ENCODE measurements at places on chromosomes 7 and 10.

DNA sequence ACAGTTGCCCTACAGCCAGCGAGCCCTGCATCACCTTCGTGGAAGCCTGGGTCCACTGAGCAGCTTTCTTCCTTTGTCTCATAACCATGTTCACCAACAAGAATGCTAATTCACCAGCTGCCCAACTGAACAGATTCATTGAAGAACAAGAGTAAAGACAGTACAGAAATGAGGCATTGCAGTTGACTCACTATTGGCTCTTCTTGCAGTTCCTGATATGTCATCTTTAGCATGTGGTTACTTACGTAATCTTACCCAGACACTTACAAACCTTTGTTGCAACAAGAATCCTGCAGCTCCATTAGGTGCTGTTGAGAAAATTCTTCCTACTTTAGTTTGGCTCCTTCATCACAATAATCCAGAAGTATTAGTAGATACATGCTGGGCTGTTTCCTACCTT is 174.0 kb upstream of the TPK1 start:
- DNase-seq = no peak

- DNase-seq = no peak
Measured at GRCh38 chr10:87618566-87619423, 40.9 kb upstream of the PAPSS2 start.

- DNase-seq = no peak
Measured at GRCh38 chr10:52284416-52285013, 29.6 kb upstream of the DKK1 start.

- no peak for DNase-seq
Measured at GRCh38 chr7:70726951-70727378, 405.0 kb upstream of the GALNT17 start.

DNA sequence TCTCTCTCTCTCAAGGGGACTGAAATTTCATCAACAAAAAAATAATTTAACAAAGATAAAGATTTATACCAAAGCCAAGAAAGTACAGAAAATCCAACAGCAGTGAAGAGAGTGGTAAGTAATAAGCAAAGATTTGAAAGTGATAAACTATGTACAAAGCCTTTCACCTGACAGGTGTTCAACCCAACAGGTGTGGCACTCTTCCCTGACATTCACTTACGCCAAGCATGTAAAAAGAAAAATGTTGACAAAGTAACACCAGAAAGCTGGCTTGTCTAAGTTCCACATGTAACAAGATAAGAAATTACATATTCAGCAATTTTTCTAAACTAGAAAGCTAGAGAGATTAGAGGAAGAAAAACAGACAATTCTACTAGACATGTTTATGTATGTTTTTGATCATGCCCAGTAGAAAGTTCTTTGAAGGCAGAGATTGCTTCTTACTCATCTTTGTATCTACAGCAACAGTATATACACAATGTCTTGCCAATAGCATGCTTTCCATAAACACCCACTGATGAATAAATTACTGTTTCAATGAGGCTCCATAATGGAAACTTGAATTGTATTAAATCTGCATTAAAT is 468.5 kb downstream of the PARD3 start:
- DNase-seq = no peak

DNA sequence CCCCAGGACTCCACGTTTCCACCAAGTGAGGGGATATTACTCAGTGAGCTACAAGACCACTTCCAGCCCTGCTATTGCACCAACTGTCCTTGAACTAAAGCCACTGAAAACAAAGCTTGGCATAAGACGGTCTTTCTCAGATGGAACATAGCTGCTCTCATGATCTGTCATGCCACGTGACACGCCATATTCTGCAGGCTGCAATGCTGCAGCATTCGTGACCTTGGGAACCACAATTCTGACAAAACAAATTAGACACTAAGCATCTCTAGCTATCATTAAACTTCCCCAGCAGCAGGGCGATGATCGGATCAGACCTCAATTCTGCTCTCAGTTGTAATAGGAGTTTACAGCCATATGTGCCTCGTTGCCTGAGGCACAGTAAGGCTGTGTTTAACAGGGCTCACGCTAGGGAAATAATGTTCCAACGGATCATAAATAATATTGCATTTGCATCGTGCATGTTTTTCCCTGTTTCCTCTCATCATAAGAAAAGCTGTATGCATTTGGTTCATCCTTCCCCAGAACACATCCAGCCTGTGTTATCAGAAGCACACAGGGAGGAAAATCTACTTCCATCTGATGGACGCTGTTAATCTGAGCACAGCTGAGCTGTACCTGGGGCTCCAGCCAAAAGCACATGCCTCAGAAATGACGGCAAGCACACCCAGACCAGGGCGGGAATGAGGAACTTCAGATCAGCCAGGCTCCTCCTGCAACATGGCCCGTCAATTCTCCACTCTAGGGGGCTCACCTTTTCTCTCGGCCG is 38.6 kb upstream of the CNPY1 start:
- no peak for DNase-seq

- DNase-seq = no peak
Measured at GRCh38 chr10:26799342-26799741, 61.4 kb downstream of the ABI1 start.

- no peak for DNase-seq
Measured at GRCh38 chr10:103763374-103764202, 91.8 kb downstream of the SH3PXD2A start.

GRCh38 chr10:70537398-70538194 is 59.0 kb downstream of the PALD1 start:
- no peak for DNase-seq

DNA sequence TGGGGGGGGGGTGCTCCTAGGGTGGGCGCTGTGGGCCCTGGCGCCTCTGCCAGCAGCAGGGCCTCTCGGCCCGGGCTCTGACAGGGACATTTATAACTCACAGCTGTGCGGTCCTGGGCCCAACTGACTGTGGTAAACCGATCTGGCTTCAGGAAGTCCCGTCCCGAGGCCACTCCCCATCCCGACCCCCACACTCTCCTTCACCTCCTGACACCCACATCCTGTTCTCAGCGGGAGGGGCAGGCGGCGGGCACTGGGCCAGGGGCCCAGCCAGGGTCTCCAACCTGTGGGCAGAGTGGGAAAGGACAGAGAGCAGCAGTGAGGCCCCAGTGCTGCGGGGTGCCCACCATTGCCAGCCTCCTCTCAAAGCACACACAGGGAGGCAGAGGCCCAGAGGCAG is 69.1 kb downstream of the ZMIZ1 start:
- no peak for DNase-seq

- DNase-seq = no peak
Measured at GRCh38 chr7:68304536-68304935, 1293.7 kb upstream of the AUTS2 start.

DNA sequence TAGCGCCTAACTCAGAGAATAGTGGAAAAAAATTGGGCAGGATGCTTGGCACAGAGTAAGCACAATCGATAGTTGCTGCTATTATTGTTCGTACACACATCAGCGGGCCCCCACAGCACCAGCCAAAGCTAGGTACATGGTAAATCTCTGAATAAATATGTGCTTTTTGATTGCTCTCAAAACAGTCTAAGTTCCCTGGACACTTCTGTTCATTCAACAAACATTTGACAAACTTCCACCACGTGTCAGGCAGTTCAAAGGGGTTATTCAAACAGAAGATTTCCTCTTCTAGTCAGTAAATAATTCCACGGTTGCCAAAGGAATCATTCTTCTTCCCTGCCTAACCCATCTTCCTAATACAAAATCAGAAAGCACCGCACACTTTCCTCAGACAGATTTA is 150.8 kb downstream of the DGKI start:
- DNase-seq = no peak

DNA sequence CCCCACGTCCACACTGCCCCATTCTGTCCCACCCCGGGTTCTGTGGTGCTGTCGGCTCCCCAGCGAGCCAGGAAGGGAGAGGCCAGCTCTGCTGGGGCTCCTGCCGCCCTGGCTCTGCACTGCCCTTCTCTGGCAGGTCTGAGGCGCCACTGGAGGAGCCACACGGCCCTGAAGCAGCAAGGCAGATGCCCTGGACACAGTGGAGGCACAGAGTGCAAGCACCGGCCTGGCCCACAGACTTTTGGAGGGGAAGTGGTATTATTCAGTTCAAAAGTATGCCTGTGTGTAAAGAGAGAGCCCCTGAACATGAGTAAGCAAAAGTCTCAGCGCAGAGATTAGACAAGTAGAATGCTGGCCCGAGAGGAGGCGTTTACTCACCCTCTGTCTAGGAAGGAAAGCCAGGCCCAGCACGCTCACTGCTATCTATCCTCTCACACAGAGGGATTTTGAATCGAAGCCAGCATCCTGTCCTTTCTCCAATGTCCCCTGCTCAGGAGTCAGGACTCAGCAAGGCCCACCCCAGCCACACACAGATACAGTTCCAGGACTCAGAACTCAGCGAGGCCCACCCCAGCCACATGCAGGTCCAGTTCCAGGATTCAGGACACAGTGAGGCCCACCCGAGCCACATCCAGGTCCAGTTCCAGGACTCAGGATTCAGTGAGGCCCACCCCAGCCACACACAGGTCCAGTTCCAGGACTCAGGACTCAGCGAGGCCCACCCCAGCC is 115.0 kb downstream of the EGFR start:
- DNase-seq = no peak

- DNase-seq = no peak
Measured at GRCh38 chr10:94858005-94858404, 80.5 kb upstream of the CYP2C9 start.

- no peak for DNase-seq
Measured at GRCh38 chr7:22896917-22897316, 74.3 kb upstream of the TOMM7 start.

DNA sequence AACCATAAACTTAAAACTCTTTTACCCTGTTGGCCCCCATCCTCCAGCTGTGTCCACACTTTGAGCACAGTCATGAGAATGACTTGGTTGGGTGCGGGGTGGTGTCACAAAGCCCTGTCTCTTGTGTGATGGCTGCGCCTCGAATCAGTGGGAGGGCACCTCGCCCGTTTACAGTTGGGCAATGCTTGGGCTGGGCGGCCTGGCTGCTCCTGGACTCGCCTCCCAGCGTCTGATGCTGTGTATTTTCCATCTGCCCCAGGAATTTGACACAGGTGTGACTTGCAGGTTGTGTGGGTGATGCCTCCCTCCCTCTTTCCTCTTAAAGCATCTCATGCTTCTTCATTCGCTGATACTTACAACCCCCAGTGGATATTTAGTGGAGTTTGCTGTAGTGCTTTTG is 33.7 kb downstream of the CHST12 start:
- DNase-seq = no peak

DNA sequence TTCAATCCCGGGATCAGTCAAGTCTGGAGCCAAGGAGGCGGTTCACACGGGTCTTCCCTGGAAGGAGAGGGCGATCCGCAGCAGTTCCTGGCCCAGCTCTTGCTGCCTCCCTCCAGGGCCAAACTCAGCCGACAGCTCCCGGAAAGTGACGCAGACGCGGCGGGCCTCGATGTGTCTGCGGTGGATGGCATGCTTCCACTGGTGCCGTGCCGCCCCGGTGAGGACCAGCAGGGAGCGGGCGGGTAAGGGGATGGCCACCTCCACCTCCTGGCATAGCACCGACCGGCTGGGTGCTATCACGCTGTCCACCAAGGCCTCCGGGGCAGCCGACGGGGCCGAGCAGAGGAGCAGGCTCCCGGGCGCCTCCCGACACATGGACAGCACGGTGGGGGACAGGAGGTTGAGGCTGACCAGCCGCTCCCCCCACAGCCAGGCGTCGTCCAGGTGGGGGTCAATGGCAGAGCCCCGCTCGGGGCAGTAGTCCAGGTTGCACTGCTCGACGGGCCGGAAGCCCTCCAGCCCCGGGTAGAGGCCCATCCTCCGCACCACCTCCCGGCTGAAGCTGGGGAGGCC is 7.2 kb downstream of the ALKBH4 start:
- no peak for DNase-seq

GRCh38 chr7:140564643-140565042 is 76.0 kb downstream of the DENND2A start:
- DNase-seq = no peak

DNA sequence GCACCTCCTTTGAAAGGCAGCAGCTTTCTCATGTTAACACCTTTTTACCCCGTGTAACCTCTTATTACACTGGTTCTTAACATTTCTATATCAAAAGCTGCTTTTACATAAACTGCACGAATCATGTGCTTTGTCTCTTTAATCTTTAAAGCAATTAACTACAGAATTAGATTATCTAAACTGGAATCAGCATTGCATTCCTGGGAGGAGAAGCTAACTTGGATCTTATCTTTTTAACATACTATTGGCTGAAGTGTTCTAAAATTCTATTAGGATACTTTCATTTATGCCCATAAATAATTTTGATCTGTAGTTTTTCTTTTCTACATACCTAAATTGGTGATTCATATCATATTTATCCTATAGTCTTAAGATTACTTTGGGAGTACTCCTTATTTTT is 428.4 kb upstream of the IGFBP3 start:
- no peak for DNase-seq

GRCh38 chr7:20340839-20341238 is 10.1 kb downstream of the ITGB8 start:
- DNase-seq = no peak

- no peak for DNase-seq
Measured at GRCh38 chr7:157782041-157782440, 445.2 kb downstream of the DNAJB6 start.

Data from T-helper 1 cell (primary cell).